ENCODE measurements at places on chromosomes 3 and 15.

GRCh38 chr15:77009646-77010311 lies 14.9 kb downstream of the PSTPIP1 start:
- no peak for DNase-seq

GRCh38 chr3:94928921-94929320 lies 866.1 kb downstream of the NSUN3 start:
- no peak for DNase-seq

- DNase-seq = no peak
Observed at GRCh38 chr3:41581700-41582099, 380.2 kb downstream of the ULK4 start.

DNA sequence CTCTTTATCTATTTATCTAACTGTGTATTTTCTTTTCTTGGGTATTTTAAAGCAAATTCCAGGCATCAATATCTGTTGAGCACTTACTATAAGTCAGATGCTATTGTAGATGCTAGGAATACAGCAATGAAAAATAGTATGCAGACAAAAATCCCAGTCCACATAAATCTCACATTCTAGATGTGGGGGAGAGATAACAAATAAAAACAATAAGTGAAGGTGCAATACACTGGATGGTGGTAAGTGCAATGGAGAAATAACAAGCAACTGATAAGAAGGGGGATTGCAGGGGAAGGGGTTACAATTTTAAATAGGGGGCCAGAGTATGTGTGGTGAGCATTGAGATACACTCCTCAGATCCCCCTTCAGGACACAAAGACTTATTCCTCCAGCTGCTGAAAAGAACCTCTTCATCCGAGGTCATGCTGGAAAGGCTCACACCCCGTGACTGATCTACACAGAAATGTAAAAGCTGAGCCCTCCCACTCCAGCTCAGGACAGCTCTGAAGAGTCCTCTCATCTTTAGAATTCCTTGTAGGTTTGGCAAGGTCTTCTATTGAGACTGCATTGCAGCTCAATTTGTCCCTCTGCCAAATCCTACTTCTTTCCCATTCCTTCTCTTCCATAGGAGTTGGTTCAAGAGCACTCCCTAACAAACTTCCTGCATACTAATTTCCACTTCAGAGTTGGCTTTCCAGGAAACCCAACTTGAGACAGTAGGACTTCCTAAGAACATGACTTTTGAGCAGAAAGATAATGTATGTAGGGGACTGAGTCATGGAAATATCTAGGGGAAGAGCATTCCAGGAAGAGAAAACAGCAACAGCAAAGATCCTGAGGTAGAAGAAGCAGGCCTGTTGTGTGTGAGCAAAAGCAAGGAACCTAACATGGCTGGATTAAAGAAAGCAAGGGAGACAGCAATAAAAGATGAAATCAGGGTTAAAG lies 8.1 kb upstream of the SCG3 start:
- DNase-seq = no peak

- no peak for DNase-seq
Observed at GRCh38 chr3:97821287-97821773, 481 bp upstream of the CRYBG3 start.

DNA sequence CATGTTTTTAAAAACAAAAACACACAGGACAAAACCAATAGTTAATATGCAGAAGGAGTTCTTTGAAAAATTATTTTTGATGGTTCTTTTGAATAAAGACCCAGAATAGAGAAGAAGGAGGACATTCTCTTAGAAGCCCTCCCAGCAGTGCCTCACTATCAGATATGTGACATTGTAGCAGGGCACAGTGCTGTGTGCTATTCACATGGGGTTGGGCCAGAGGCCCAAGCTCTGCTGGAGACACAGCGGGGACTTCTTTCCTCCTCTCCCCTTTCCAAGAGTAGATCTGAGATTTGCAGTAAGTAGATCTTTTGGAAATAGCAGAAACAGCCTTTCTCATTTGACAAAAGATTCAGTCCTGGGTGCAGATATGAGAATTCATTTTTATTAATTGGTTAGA lies 6.3 kb downstream of the GYG1 start:
- no peak for DNase-seq

- DNase-seq = no peak
Observed at GRCh38 chr3:10456981-10457380, 48.4 kb downstream of the ATP2B2 start.

GRCh38 chr3:39978308-39978707 lies 168.9 kb downstream of the MYRIP start:
- DNase-seq = no peak

DNA sequence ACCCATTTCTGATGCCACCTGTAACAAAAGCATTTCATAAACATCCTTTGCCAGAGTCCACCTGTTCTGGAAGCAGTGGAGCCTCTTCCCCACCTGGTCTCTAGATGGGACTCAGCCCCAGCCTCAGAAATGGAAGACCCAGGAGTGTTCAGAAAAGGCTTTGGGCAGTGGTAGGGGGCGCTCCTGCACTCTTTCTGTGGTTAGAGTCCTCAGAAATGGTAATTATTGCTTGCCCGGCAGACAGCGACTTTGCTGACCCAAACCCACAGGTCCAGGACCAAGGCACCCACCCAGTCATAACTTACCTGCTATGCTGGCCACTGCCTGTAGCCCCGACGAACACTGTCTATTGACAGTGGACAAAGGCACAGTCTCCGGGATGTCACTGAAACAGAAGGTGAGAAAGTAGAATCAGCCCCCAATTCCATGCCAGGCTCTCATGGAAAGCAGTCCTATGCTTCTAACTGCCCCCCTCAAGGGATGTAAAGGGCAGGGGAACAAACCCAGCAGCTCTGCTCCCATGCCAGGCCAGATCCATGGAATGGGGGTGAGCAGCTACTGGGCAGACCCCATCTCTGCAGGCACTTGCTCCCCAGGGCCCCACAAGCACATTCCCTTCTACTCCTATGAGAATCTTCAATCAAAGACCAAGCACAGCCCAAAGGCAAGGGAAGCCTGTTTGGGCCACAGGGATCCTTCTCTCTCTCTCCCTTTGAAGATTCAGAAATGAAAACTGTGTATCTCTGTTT lies 5.1 kb downstream of the ACAA1 start:
- DNase-seq = no peak

- no peak for DNase-seq
Observed at GRCh38 chr15:78018946-78019644, 58.4 kb downstream of the TBC1D2B start.

DNA sequence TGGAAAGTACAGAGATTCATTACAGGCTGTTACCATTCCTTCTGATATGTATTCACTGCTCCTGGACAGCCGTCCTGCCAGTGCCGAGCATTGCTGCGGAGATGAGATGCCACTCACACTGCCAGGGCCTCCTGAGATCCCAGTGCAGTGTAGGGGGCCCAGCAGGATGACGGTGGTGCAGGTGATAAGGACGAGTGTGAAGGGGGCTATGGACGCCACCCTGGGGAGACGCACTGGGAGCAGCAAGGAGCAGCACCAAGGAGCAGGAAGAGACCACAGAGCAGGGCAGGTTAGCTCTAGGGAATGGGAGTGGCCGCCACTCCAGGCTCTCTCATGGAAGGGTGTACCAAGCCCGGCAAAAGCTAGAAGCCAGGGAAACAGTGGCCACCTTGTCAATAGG lies 4.0 kb upstream of the KLF15 start:
- DNase-seq = no peak

GRCh38 chr3:121724130-121724529 lies 25.4 kb downstream of the GOLGB1 start:
- DNase-seq = no peak

DNA sequence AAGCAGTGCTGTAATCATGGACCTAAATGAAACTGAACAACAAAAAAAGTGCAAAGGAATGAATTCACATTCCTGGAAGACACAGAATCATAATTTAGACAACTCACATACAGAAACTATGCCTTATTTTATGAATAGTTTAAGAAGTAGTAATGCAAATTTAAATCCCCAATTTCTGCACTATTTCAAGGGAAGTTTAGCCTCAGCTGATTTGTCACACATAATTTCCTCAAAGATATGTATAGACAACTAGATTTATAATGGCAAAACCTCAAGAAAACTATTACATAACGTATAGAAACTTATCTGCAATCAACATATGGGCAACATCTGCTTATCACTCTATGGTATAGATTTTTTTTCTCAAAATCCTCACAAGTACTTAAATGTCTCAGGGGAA lies 7.8 kb upstream of the PTX3 start:
- no peak for DNase-seq

GRCh38 chr3:177356952-177357351 lies 159.7 kb upstream of the TBL1XR1 start:
- DNase-seq = no peak

DNA sequence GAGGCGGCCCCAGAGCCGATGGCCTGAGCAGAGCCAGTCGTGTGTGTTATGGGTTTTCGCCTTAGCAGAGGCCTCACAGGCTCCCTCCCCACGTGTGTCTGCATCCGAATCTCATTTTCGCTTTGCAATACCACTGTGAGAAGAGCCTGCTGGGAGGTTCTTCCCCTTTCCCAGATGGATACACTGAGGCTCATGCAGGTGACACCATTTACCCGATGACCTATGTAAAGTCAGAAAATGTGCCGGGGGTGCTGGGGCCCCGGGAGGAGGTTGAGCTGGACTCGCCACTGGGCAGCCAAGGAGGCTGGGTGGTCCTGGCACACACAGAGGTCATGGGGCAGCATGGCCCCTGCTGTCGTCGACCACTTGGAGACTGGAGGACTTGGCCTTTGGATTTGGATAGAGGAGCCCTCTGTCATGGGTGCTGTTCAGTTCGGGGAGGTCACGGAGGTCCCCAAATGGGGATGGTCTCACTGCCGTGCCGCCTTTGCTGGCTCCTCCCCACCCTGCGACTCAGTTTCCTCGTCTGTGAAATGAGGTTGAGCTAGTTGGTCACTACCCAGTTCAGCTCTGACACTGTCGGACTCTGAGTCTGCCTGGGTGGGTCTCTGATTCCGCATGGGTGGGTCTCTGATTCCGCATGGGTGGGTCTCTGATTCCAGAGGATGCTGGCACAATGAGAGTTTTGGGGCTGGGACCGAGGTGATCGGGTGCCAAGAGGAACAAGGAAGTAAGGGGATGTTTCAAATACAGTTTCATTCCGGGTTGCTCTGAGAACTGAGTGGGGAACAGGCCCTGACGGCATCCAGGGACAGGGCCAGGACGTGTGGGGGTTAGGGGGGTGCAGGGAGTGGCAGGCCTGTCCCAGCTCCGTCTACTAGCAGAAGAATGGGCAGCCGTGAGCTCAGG lies 23.2 kb upstream of the MUC4 start:
- no peak for DNase-seq

DNA sequence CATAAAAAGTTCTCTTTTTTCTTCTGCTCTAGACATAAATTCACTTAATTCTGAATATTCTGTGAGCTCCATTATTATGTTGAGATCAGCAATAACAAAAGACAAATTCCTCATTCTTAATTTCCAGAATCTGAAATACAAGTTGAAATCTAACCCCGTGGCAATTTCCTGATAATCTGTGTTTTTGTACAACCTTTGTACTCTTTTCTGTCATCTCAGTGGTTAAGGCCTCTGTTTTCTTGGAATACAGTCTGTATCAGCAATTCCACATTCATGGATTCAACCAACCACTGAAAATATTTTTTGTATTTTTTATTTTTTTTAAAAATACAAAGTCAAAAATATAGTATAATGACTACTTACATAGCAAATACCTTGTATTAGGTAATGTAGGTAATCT lies 8.7 kb downstream of the CCR8 start:
- no peak for DNase-seq

DNA sequence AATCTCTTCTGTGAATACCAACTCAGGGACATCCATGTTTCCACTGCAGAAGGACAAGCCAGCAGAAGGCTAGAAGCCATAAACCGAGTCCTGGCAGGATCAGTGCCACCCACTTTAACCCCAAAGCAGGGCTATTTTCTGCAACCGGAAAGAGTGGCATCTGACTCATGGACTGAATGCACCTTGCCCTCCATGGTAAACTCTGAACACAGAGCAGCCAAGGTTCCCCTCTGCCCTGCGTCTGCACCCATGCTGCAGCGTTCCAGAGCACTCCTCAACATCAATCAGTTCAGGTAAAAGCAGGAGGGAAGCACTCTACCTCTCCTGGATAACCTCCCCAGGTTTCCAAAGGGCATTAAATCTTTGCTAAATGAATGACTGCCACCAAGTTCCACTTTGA lies 801 bp upstream of the NGRN start:
- DNase-seq = no peak

- DNase-seq = no peak
Observed at GRCh38 chr3:179179979-179180759, 32.0 kb downstream of the PIK3CA start.

DNA sequence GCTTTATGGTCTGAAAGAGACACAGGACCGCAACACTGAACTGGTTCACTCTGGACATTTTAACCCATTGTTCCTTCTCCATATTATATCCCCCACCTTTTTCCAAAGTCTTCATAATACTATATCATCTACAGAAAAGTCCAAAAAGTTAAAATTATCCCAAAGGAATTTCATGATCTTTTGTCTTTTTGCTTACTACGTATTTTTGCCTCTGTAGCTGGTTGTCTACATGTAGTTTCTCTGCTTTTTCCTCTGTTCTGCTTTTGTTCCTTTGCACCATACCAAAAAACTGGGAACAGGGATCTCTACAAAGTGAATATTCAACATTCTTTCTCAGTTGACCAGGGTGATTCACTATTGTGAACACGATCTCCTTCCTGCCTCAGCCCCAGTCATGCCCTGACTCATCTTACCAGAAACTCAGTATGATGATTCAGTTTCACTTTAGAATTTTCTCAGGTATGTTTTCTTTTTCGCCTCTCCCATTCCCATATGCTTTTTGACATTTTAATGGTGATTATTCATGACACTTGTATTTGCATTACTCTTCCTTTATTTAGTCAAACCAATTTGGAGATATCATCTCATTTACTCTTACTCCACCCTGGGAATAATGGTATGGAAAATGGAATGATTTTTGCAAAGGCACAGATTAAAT lies 14.5 kb downstream of the EMC4 start:
- no peak for DNase-seq

DNA sequence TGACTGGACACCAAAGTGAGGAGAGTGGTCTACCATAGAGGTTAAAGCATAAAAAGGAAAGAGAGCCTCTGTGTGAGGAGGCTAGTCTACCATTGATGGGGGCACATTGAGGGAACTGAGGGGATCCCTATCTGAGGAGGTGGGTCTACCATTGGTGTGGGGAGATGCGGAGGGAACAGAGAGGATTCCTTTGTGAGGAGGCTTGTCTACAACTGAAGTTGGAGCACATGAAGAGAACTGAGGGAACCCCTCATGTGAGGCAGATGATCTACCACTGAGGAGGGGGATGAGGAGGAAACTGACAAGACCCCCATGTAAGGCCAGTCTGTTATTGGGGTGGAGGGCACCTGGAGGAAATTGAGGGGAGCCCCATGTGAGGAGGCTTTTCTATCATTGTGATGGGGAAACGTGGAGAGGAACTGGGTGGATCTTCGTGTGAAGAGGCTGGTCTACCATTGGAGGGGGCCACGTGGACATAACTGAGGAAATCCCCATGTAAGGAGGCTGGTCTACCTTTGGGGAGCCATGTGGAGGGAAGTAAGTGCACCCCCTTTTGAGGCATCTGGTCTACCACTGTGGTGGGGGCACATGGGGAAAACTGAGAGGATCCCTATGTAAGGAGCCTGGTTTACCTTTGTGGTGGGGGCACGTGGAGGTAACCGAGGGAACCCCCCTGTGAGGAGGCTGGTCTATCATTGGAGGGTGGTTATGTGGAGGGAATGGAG lies 160.1 kb downstream of the FBLN2 start:
- no peak for DNase-seq

All from stimulated activated CD4-positive, alpha-beta T cell treated with anti-CD3 and anti-CD28 coated beads, Interleukin-1b, Interleukin-23, amount 100 ng/mL, for 1 hour (primary cell).